ENCODE measurements at places on chromosomes 6 and 20.

- DNase-seq, result no peak
Measured at GRCh38 chr6:170057034-170057734, 233.7 kb downstream of the DLL1 start.

- DNase-seq, result no peak
Measured at GRCh38 chr20:6502219-6502618, 265.3 kb upstream of the BMP2 start.

- DNase-seq, result no peak
Measured at GRCh38 chr6:138188278-138188941, 26.7 kb downstream of the ARFGEF3 start.

DNA sequence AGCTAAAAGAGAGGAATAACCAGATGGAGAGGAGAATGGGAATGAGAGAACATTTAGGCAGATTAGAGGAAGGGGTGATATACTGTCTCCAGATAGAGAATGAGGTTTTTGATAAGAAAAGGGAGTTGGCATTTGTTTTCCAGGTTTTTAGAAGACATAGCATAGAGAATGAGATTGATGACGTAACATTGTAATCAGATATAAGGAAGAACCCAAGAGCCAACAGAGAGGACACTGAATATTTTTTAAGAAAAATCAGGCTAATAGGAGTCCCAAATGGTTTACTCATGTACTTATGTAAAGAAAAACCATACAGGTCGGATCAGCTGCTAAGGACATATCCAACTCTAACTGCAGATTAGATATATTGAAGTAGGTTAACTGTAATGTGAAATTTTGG is 112.9 kb downstream of the TBC1D7 start:
- no peak for DNase-seq

GRCh38 chr6:7806711-7807110 is 80.8 kb downstream of the BMP6 start:
- no peak for DNase-seq

DNA sequence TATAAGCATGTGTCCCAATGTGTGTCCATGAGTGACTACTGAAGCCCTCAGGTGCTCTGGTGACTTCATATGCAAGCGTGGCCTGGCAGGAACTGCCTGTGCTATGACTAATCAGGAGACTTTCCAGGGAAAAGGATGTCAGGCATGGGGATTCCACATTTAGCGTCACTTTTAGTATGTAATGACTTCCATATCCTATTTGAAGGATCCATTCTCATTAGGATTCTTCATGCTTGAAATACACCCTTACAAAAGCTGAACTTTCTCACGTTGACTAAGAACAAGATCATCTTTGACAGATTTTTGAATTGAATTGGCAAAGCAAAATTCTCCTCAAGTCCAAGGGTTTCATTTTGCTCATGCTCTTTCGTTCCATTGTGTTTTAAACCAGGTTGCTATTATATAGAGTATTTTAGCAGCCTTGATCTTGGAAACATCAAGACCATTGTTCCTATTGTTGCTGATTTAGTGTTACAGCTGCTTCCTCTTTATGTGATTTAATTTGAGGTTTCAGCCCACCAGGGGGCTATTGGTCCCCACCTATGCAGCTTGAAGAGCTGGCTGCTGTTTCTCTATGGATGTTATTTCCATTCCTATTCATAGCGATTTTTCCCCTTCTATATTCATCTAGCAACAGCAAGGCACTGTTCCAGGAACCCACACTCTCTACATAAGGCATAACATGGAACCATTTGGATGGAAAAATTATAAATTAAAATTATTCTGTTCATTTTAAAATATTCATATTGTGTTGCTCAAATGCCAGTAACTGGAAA is 418.6 kb downstream of the CDKAL1 start:
- no peak for DNase-seq

DNA sequence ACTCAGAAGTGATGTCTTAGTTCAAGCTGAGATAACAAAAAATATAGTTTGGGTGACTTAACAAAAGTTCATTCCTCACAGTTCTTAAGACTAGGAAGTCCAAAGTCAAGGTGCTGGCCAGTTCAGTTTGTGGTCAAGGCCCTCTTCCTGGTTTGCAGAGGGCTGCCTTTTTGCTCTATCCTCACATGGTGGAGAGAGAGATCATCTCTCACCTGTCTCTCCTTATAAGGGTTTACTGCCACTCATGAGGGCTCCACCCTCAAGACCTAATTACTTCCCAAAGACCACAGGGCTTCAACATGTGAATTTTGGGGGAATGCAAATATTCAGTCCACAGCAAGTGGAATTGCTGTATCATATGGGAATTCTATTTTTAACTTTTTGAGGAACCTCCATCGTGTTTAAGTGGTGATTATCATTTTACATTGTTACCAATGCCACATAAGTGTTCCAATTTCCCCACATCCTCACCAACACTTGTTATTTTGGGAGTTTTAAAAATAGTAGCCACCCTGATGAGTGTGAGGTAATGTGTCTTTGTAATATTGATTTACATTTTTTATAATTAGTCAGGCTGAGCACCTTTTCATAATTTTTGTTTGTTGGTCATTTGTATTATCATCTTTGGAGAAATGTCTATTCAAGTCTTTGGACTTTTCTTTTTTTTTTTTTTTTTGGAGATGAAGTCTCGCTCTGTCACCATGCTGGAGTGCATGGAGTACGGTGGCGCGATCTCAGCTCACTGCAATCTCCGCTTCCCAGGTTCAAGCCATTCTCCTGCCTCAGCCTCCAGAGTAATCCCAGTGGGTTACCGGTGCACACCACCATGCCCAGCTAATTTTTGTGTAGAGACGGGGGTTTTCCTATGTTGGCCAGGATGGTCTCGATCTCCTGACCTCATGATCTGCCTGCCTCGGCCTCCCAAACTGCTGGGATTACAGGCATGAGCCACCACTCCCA is 112.2 kb downstream of the SESN1 start:
- DNase-seq, result no peak

DNA sequence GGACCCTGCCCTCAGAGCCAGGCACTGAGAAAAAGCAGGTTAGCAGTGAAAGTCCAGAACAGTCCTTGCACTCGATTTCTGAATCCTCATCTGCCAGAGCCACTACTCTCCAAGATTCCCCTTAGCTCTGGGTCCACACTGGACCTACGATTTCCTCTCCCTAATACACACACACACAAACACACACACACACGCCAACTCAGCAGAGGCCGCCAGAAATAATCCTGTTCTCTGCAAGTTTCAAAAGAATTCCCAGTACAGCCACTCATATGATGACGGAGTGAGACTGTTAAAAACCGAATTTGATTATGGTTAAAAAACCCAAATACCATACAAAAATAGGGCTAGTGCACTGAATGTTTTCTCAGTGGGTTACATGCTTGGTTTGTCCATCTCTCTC is 90.8 kb downstream of the GMPR start:
- DNase-seq, result no peak

DNA sequence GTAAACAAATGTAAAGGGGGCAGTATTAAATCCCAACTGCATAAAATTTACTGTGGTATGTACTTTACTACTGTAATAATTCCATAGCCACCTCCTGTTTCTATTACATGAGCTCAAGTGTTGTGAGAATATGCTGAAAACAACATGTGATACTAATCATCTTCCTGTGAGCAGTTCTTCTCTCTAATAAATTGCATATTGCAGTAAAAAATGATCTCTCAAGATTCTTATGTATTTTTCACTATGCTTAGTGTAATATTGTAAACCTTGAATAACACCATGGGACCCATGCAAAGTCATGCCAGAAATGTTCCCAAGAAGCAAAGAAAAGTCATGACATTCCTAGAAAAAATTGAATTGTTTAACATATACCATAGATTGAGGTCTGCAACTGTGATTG is 133.0 kb upstream of the ATXN1 start:
- no peak for DNase-seq

DNA sequence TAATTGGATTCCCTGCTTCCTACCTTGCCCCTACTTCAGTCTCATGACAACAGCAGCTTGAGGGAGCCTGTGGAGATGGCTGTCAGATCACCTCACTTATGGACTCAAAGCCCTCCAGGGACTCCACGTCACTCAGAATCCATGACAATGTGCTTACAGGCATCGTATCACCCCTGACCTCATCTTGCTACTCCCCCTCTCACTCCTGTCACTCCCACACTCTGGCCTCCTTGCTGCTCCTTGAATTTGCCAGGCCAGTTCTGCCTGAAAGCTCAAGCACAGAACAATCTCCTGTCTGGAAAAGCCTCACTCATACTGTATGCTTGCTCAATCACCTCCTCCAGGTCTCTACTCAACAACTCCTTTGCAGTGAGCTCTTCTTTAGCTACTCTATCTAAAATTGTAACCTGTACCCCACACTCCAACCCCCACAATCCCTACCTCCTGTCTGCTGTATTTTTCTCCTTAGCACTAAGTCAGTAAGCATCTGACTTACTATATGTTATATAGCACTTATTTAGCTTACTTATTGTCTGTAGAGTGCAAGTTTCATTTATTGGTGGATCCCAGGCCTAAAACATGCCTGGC is 10.7 kb upstream of the GSTA4 start:
- no peak for DNase-seq

Measured in hypothalamus (tissue), 51 donors.